ENCODE measurements at places on chromosomes 6 and 20.
A peak's percentile ranks its signal among the peaks of the same experiment; 100 is the strongest.

GRCh38 chr6:113505084-113505699 is 352.0 kb upstream of the MARCKS start:
- no peak for DNase-seq

DNA sequence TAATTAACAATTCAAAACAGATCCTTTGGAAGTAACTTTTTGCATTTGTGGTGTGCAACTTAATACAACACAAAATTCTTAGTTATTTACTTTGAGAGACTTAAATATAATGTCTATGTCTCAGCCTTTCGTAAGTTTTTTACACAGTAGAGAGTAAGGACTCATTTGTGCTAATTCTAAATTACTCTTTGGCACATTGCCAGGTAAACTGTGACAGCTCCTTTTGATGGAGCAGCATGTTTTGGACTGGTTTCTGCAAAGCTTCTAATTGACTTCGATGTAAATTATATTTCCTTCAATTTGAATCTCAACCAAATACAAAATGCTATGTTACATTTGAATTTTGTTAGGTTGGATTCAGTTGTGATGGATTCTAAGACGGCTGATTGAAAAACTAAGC is 450.7 kb upstream of the OPRM1 start:
- DNase-seq = no peak

GRCh38 chr6:34360556-34360955 is 31.9 kb downstream of the NUDT3 start:
- DNase-seq = peak; percentile 26

DNA sequence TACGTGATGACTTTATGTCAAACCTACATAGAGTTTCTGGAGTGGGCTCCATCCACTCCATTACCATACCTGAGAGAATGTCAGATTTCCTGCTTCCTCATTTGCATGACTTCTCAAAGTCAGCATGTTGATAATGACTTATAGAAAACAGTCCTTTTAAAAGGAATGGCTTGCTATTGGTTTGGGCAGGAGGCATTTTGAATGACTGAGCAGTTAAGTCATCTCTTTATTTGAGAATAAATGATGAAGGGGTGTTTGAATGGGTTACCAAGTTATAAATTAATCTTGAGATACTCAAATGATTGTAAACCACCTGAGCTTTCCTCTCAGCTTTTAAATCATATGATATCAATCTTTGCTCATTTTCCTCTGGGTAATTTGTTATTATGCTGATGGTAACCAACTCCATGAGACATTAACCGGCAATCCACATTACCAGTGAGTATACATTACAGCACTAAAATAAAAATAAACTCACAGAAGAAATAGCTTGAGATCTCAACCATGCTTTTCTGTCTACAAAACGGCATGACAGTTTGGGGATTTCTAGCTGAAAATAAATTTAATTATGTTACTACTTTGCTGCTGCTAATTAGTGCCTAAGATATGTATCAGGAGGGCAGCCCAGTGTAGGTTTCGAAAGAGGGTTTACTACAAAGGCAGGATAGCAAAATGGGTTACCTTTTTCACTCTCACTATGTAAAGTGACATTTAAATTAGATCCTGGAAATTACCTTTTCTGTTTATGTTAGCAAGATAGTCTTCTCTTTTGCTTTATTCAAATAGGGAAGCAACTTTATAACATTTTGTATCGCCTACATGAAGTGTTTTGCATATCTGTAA is 78.8 kb downstream of the RPS12 start:
- no peak for DNase-seq

DNA sequence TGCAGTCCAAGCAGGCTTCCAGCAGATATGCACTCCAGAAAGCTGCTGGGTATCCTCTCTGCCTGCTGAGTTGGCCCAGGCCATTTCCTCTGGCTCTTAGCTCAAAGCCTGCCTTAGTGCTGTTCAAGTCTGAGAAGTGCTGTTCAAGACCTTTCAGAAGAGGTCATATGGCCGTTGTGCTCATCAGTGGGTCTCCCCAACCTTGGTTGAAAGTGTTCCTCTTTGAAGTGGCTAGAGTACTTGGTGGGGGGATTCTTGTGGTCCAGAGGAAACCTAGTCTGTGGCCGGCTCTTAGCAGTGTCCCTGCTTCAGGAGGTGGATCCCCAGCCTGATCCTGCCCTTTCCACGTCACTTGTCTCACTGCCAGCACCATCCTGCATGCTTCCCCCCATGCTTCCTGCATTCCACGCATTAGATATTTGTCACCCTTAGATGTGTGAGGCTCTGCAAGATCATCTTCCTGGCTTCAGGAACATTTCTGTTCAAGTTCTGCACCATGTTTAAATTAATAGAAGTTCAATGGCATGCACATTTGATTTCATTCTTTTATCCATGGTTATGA is 105.0 kb downstream of the FIG4 start:
- no peak for DNase-seq

DNA sequence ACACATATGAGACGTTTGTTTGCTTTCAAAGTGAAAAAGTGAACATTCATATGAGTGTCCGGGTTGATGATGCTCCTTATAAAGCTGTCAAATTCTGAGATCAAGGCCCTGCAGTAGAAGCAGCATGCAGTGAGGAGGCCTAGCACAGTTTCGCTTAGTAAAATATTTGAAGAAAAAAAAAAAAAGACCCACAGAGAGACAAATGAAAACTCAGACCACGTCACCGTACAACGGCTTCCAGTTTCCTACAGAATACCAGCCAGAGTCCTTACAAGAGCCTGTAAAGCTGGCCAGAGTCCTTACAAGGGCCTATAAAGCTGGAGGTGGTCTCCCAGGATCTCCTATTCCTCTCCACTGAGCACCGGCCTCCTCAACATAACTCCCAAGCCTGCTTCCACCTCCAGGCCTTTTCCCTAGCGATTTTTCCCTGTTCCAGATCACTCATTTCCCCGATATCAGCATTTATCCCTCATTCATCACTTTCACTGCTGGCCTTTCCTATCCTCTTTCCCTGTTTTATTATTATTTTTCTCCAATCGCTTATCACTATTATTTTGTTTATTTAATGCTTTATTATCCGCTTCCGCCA is 1.5 kb upstream of the HMGN4 start:
- DNase-seq = peak; percentile 20

Data from amniotic stem cell (primary cell).